ENCODE measurements at places on chromosomes 1 and 21. TPM values are rescaled to one million over a fixed set of nuclear protein-coding genes. Genes with fewer than 3 reads are reported as not detected.

CLDN8 gene
- not detected for total RNA-seq

TDRD5 gene
- total RNA-seq: not detected

AUNIP gene
- 7.8 TPM for total RNA-seq

BLACAT1 gene
- not detected for total RNA-seq
